ENCODE measurements at places on chromosomes 7 and 10. TPM values are rescaled to one million over a fixed set of nuclear protein-coding genes. Genes with fewer than 3 reads are reported as not detected.

Gene GTF2IRD1
- 6.9 TPM for total RNA-seq

Gene LRRC61
- 3.1 TPM for total RNA-seq

Gene ZNF804B
- total RNA-seq, result not detected

Gene PTPRN2
- 1.9 TPM for total RNA-seq

Gene AGAP6
- total RNA-seq, result 4.0 TPM

Gene MYOZ1
- total RNA-seq, result not detected

Gene DRGX
- total RNA-seq, result not detected

Gene STAMBPL1
- 1.3 TPM for total RNA-seq

Gene SPDYE1
- not detected for total RNA-seq

Gene CCL26
- total RNA-seq, result not detected

Gene FAM180A
- total RNA-seq, result 0.16 TPM

Gene PLCE1
- total RNA-seq, result 0.16 TPM

Gene MCM10
- 14.2 TPM for total RNA-seq

Gene CALHM1
- total RNA-seq, result not detected

Gene MLXIPL
- total RNA-seq, result not detected

Gene HMX2
- not detected for total RNA-seq

Gene FAM25A
- total RNA-seq, result not detected

Gene PCBD1
- total RNA-seq, result 54.3 TPM

Gene CTAGE4
- not detected for total RNA-seq

Gene TMEM140
- total RNA-seq, result 36.8 TPM

Gene GALNT11
- 24.6 TPM for total RNA-seq

Gene SHTN1
- total RNA-seq, result 0.65 TPM

Gene ACTR3C
- 5.4 TPM for total RNA-seq

Gene BZW2
- 88.4 TPM for total RNA-seq

Gene ANK3
- 0.49 TPM for total RNA-seq

Gene PIP
- not detected for total RNA-seq

Gene FGFBP3
- total RNA-seq, result 0.16 TPM

Gene OR9A2
- total RNA-seq, result not detected

Gene HOXA11
- 0.31 TPM for total RNA-seq

Gene RPEL1
- not detected for total RNA-seq

Gene CACNB2
- total RNA-seq, result not detected

Gene AS3MT
- 1.1 TPM for total RNA-seq

Gene ANKRD1
- total RNA-seq, result 1,685 TPM

Gene FAM25C
- total RNA-seq, result not detected

Gene TMEM26
- total RNA-seq, result not detected

Gene SKIDA1
- total RNA-seq, result 0.97 TPM

Gene DOCK1
- total RNA-seq, result 139 TPM

Gene SPAG6
- total RNA-seq, result not detected

Gene MMRN2
- total RNA-seq, result 292 TPM

Gene SFTPA1
- total RNA-seq, result not detected

Gene PDZD7
- total RNA-seq, result 0.16 TPM

Gene ANLN
- 41.1 TPM for total RNA-seq

Gene MMP21
- not detected for total RNA-seq

Gene IFIT2
- 5.3 TPM for total RNA-seq

Gene SORBS1
- total RNA-seq, result 0.44 TPM

Gene AZGP1
- total RNA-seq, result not detected

Gene CDK6
- 81.1 TPM for total RNA-seq

Gene TUBB8
- not detected for total RNA-seq

Gene DPYSL4
- 7.9 TPM for total RNA-seq

Gene IQUB
- total RNA-seq, result 0.31 TPM

All from bladder microvascular endothelial cell (primary cell).